Trophoblast cell (in vitro differentiated cells and primary cell): ENCODE measurements at places on chromosomes 16 and 17.

DNA sequence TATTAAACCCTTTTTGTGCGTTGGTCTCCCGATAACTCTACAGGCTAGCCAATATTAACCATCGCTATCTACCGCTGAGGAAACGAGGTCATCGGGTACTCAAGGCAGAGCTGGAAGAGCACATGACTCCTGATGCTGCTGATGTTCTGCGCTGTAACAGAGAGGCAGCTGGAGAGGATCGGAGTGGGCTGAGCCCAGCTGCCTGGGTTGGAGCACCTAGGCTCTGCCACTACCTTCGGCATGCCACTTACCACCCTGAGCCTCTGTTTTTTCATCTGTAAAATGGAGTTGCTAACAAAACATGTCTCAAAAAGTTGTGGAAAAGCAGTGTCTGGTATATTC lies 432 bp upstream of the SLC46A1 start:
- DNase-seq, result no peak
- no peaks in the 10 kb centered on the region for H3K27me3 ChIP-seq
- H3K4me3 ChIP-seq, result no peak overlapping the region
- no peak overlapping the region for H3K27ac ChIP-seq
- H3K36me3 ChIP-seq, result peaks cover 2% of the 10 kb centered on the region

DNA sequence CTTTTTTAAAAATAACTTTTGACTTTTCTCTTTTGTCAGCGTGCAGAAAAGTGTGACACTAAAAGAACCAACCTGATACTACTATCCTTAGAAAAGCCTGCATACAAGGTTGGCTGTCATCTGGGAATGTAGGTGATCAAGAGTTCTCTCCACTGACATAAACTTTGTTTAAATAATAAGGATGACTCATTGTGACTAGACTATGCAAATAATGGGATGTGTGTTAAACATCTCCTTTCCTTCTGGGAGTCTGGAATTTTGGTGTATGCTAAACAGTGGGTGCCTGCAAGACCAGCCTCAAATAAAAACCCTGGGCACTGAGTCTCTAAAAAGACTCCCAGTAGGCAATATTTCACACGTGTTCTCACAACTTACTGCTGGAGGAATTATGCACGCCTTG lies 373.4 kb downstream of the CNTNAP4 start:
- no peaks in the 10 kb centered on the region for H3K27me3 ChIP-seq
- no peak overlapping the region for H3K27ac ChIP-seq
- no peak for DNase-seq

GRCh38 chr17:79819534-79820276 lies 19.5 kb downstream of the CBX4 start:
- H3K36me3 ChIP-seq, result no peaks in the 10 kb centered on the region
- H3K4me3 ChIP-seq, result no peak overlapping the region
- no peak for DNase-seq
- peaks cover 39% of the 10 kb centered on the region for H3K27me3 ChIP-seq
- no peak overlapping the region for H3K27ac ChIP-seq

GRCh38 chr16:62170642-62171041 lies 134.4 kb upstream of the CDH8 start:
- H3K4me3 ChIP-seq, result no peak overlapping the region
- no peaks in the 10 kb centered on the region for H3K36me3 ChIP-seq
- no peak overlapping the region for H3K27ac ChIP-seq
- DNase-seq, result no peak

DNA sequence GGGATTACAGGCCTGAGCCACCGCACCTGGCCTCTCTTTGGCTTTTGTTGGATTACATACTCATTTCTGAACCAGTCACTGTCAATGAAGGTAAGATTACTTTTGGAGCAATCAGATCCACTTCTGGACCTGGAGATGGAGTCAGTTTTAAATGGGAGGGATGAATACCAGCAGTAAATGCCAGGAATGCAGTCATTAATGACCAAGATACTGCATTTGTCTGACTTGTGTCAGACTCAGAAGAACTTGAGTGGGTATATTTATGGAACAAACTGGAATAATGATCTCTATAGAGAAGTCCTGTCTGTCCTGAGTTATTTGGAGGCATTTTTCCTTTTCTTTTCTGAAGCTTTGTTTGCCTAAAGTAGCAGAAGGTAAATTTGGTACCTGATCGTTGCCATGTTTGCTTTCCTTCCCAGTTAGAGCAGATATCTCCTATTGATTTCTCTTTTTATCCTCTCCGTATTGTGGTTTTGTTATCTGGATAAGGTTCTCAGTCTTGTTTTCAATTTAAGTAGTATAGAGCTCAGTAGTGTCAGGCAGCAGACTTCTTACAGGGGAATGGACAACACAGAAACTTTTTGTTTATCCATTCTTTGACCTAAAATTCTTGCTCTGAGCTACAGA lies 10.7 kb downstream of the NLK start:
- H3K27ac ChIP-seq, result no peak overlapping the region
- no peaks in the 10 kb centered on the region for H3K4me1 ChIP-seq
- H3K27me3 ChIP-seq, result no peaks in the 10 kb centered on the region
- no peaks in the 10 kb centered on the region for H3K36me3 ChIP-seq
- no peak overlapping the region for H3K4me3 ChIP-seq

GRCh38 chr17:80886641-80887573 lies 104.7 kb upstream of the CHMP6 start:
- H3K36me3 ChIP-seq, result peaks cover 23% of the 10 kb centered on the region
- H3K27ac ChIP-seq, result no peak overlapping the region
- no peaks in the 10 kb centered on the region for H3K27me3 ChIP-seq
- peaks cover 6% of the 10 kb centered on the region for H3K4me1 ChIP-seq
- no peak for DNase-seq

DNA sequence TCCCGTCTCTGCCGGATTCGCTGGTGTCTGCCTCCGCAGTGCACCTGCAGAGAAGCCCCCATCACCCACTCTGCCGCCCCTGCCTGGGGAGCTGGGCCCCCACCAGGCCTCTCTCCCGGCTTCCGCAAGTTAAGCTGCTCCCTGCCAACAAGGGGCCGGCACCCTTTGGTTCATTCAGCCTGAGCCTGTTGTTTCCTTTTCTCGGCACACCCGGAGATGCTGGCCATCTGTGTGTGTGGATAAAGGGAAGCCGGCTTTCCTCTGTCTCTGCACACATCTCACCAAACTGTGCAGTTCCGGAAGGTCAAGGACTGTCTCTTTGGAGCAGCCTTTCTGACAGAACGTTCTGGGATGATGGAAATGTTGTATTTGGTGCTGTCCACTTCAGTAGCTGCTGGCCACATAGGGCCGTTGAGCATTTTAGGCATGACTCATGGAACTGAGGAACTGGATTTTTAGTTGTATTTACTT lies 6.8 kb downstream of the MAPK8IP3 start:
- no peaks in the 10 kb centered on the region for H3K27me3 ChIP-seq
- no peaks in the 10 kb centered on the region for H3K36me3 ChIP-seq
- no peak overlapping the region for H3K27ac ChIP-seq
- no peak overlapping the region for H3K4me3 ChIP-seq
- no peak for DNase-seq
